Activated T-cell treated with anti-CD3 and anti-CD28 coated beads, Interleukin-2, amount 50 U/mL, for 72 hours (primary cell): ENCODE measurements at places on chromosomes 7 and 10.
A peak's percentile ranks its signal among the peaks of the same experiment; 100 is the strongest.

DNA sequence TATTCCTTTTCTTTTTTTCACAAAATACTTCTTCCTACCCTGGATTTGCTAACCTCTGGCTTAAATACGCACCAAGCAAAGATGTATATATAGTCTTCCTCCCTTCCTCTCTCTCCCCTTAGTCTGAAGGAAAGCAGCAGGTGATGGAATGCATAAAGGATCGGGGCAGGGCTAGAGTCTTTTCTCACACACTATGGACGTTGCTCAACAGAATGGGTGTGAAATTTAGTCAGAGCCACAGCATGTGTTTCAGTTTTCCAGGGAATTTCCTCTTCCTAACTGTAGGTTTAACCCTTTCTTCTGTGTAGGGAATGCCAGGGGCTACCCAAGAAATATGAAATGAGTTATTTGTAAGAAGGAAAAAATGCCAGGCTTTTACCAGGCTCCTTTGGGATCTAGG is 71.4 kb upstream of the NFKB2 start:
- DNase-seq: no peak

GRCh38 chr7:123533929-123534382 is 439 bp downstream of the IQUB start:
- DNase-seq: peak; percentile 17

GRCh38 chr10:95404462-95404858 is 113.7 kb upstream of the PDLIM1 start:
- no peak for DNase-seq

DNA sequence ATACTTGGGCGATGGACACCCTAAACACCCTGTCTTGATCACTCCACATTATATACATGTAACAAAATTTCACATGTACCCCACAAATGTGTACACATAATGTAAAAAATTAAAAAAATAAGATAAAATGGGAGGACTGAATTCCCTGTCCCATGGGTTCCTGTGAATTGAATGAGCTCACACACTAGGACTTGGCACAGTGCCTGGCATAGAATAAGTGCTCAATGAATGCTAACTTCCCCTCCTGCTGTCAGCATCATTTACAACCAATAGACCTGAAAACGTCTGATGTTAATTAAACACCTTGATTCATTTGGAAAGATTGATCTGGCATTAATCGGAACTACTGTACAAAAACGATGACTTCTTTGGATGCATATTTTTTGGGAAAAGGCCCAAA is 117.3 kb upstream of the ZNF438 start:
- DNase-seq: no peak

DNA sequence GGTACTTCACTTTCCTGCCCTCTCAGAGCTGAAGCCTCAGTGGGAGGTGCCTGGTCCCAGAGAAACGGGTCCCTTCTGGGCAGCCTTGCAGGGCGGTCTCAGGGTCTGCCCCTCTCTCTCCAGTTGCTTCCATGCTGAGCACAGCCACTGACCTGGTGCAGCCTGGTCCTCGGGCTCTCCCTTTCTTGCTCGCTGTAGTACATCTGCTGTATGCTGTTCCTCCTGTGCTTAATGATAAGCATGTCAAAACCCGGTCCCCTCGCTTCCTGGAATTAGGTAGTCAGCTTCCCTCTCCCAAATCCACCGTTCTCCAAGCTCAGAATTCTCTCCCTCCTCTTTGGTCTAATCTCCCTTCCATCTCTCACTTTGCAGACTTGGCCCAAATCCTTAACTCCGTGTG is 11.0 kb upstream of the HPS1 start:
- DNase-seq: no peak

DNA sequence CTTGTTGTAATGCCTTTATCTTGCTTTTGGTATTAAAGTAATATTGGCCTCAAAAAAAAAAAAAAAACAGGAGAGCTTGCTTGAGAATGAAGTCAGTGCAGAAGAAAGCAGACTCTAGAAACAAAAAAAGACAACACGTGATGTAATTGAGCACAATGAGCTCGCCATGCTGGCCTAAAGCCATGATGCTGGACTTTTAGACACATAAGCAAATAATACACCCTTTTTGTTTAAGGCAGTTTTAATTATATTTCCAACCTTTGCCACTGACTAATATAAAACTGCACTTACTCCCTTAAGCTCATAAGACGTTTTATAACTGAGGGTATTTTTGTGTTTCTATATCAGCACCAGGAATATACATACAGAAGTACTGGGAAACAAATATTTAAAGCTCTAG is 798.3 kb downstream of the KCNMA1 start:
- no peak for DNase-seq

DNA sequence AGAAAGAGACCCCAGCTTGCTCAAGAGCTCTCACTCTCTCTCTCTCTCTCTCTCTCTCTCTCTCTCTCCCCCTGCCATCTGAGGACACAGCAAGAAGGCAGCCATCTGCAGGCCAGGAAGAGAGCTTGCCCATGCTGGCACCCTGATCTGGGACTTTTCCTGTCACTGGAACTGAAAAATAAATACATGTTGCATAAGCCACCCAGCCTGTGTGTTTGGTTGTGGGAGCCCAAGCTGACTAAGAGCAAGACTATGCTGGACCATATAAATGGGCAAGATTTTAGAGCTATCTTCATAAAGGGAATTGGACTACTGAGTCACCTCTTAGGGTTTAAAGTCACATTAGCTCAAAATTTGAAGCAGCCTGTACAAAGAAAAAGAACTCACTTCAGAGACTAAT is 98.6 kb downstream of the SLC16A9 start:
- no peak for DNase-seq

- DNase-seq: no peak
Observed at GRCh38 chr7:68038621-68039314, 1042.1 kb downstream of the TYW1 start.

GRCh38 chr7:19206721-19207120 is 61.5 kb upstream of the FERD3L start:
- DNase-seq: no peak

- DNase-seq: no peak
Observed at GRCh38 chr7:149450821-149451220, 10.0 kb downstream of the ZNF777 start.

DNA sequence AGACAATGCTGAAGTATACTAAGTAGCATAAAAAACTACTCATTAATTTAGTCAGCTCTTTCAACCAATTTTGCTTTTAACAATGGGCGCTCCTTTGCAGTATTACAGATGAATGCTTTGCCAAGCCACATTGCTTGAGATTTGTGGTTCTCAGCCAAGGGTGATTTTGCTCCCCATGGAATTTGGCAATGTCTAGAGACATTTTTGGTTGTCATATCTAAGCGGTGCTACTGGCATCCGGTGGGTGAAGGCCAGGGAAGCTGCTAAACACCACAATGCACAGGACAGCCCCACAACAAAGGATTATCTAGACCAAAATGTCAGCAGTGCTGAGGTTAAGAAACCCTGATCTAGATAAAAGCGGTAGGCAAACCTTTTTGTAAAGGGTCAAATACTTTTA is 112.0 kb downstream of the UBE2H start:
- no peak for DNase-seq
